ENCODE measurements at places on chromosomes 4 and X.

GRCh38 chr4:43224559-43224958 lies 332.0 kb downstream of the GRXCR1 start:
- DNase-seq = no peak

DNA sequence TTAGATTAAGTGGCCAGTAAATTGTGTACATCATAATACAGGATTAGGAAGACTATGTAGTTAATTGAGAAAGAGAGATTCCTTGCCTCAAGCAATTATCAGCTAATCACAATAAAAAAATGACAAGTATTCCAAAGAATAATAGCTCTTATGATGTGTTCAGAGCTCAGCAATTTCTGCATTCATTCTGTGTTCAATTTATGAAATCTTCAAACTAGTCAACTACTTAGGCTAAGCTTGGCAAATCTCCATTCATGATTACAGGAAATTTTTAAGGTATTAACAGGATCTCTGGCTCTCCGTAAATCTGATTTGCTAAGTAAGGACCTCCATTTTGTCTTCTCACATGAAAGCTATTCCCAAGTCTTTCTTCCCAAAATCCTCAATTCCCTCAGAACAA lies 256.9 kb upstream of the TEX13A start:
- no peak for DNase-seq

GRCh38 chr4:161336016-161336530 lies 827.7 kb downstream of the FSTL5 start:
- DNase-seq = no peak

- no peak for DNase-seq
Measured at GRCh38 chr4:152677117-152677516, 2.7 kb downstream of the TMEM154 start.

DNA sequence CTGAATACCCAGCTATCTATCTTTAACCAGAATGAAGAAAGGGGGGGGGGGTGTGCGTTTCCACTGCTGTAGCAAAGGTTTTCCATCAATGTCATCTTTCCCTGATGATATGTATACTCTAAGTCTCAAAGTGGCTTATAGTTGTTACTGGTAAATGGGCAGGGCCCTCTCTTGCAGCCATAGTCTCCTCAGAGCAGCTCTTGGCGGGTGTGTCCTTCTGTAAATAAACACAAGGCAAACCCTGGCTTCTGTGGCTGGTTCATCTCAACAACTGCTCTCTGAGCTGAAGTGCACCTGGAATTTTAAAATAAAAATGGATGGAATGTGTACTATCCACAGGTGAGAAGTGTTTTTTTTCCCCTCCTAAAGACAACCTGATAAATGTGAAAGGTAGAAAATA lies 57.5 kb upstream of the SCML1 start:
- DNase-seq = no peak

GRCh38 chr4:54395013-54395527 lies 166.0 kb downstream of the PDGFRA start:
- no peak for DNase-seq

DNA sequence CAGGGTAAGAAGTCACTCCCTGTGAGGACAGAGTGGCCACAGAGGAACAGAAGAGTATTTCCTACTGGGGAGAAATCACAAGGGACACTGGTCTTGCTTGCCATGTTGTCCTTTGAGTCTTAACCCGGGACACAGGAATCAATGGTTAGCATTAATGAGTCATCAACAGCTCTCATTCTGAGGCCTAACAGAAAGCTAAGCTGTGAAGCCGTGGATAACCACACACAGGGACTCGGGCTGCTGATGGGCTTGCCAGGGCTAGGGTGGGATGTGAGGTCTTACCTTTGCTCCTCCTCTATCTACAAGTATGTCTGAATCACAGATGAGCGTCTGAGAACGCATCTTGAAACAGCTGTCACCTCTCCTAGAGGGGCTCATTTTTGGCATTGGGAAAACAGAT lies 22.2 kb downstream of the HELT start:
- DNase-seq = no peak

- DNase-seq = no peak
Measured at GRCh38 chr4:156764145-156764544, 207.5 kb downstream of the PDGFC start.

DNA sequence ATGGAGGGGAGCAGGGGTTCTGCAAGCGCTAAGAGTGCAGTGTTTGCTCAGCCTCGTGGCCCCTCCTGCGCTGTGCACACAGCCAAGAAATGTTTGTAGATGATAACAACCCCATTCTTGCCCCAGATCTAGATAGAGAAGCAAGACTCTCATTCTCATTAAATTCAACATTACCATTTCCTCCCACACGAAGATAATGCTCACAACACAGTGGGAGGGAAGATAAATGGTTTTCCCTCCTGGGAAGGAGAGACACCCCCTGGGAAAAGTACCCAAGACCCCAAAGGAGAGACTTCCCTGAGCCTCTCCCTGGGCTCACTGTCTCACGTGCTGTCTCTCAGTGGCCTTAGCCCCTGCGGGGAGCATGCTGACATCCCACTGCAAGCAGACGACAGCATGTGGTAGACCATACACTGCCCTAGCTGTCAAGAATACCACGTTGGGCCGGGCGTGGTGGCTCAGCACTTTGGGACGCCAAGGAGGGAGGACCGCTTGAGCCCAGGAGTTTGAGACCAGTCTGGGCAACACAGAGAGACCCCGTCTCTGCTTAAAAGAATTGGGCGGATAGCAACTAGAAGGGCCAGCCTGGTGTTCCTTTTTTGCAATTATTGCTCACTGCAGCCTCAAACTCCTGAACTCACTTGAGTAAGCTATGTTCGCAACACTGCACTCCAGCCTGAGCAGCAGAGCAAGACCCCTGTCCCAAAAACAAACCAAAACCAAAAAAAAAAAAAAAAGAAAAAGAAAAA lies 34.9 kb upstream of the IQSEC2 start:
- DNase-seq = no peak

- no peak for DNase-seq
Measured at GRCh38 chr4:52946855-52947254, 84.7 kb downstream of the RASL11B start.

DNA sequence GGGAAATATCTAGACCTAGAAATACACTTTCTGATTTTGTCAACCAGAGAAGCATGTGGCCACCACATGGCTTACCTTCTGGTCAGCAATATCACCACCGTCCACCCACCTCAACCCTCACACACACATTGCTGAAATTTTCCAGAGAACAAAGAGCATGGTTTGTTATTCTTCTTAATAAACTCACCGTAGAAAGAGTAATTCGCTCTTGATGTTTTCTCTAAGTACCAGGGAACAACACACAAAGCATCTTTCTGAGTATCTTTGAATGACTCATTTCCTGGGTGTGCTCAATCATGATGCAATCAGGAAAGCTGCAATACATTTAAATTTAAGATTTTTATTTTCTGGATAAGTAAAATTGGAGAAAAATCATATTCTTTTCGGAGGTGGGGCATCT lies 24.7 kb upstream of the LRAT start:
- no peak for DNase-seq

DNA sequence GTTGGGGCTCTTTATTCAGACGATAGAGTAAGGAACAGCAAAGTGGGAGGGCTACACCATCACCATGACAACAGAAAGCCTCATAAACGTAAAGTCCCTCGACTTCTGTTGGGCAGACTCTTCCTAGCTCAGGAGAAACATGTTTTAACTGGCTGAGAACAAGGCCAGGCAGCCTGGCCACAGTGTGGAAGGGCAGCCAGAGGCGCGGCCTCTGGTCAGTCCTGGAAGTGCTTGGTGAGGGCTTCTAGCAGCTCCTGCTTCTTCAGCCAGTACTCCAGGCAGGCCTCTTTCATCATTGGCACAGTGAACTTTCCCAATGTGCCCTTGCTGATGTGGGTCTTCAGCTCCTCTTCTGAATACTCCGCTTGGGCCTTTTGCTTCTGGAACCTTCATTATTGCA lies 690.9 kb downstream of the PCDH19 start:
- no peak for DNase-seq

DNA sequence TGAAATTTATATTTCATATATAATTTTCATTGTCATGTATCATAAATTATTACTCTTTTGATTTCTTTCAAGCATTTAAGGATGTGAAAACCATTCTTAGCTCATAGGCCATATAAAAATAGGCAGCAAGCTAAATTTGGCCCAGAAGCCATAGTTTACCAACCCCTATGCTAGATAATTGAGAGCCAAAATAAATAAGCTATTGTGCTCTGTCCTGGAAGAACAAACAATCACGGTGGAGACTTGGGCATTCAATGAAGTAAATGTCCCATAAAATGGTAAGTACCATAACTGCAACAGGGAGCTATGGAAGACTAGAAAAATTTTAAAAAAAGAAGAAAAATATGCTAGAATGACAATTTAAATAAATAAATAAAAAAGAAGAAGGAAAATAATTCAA lies 60.9 kb upstream of the PACRGL start:
- DNase-seq = no peak

GRCh38 chrX:3317191-3317718 lies 29.2 kb downstream of the MXRA5 start:
- no peak for DNase-seq

DNA sequence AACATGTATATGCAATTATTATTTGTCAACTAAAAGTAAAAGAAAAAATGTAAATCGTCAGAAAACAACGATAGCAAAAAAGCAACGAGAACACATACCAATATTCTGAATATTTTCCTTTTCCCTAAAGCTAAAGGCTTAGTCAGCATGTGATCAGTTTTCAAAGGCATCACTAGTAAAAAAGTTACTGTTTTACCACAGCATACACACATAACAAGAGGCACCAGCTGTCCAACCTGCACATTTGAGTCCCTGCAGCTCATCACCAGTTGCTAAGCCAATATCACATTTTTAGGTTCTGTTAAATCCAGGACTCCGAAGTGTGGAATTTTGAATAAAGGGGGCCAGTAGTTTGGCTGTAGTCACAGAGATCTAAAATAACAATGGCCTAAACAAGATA lies 203.8 kb downstream of the ADGRA3 start:
- no peak for DNase-seq

DNA sequence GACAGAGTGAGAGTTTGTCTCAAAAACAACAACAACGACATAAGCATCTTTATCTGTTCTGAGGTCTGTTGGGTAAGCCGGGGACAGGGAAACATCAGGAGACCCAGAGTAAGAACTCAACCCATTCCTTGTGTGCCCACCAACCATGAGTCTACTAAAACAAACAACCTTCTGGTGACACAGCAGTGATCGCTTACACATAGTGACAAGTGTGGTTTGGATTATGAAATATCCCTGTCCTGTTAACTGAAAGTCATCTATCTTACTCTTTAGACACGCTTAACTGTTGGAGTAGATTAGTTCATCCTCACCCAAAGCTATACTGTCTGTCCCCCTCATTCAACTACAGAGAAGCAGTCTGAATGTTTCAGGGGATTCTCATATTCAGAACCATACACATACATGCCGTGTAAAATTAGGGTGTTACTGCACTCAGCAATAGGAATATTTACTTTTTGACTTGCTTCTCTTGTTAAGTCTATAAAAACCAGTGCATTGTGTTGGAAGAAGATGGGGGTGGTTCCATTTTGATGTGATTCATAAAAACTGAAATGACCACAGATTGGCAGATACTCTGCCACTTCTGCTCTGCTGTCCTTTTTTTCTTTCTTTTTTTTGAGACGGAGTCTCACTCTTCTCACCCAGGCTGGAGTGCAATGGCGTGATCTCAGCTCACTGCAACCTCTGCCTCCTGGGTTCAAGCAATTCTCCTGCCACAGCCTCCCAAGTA lies 27.4 kb downstream of the PHKA2 start:
- DNase-seq = no peak

- DNase-seq = no peak
Measured at GRCh38 chrX:110514509-110514908, 155.9 kb downstream of the RTL9 start.

DNA sequence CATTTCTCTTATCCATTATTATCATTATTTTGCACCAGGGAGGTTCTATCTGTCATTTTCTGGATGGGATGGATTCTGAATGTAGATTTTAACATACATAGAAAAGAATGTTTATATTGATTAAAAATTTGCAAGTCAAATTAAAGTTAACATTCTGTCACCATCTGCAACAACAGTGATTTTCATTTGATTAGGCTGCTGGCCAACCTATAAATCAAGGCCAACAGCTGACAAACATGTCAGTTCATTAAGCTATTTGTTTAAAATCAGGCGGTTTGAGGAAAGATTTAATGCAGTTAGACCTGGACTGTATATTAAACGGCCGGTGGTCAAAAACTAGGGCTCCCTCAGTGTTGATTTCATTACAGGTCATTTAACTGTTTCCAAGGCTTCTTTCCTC lies 109.5 kb upstream of the CBR4 start:
- DNase-seq = no peak

DNA sequence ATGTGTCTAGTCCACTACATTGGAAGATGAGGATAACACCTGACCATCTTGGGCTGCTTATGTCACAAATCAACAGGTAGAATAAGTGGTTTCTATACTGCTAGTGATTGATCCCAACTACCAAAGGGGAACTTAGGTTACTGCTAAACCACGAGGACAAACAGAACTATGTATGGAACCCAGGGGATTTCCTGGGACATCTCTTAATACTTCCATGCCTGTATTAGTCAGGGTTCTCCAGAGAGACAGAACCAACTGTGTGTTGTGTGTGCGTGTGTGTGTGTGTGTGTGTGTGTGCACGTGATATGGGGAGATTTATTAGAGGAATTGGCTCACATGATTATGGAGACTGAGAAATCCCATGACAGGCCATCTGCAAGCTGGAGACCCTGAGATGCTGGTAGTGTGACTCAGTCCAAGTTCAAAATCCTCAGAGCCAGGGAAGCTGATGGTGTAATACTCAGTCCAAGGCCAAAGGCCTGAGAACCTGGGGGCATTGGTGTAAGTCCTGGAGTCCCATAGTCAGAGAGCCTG lies 16.2 kb upstream of the AFF1 start:
- DNase-seq = no peak

- no peak for DNase-seq
Measured at GRCh38 chr4:138555584-138555983, 313.4 kb upstream of the SLC7A11 start.

DNA sequence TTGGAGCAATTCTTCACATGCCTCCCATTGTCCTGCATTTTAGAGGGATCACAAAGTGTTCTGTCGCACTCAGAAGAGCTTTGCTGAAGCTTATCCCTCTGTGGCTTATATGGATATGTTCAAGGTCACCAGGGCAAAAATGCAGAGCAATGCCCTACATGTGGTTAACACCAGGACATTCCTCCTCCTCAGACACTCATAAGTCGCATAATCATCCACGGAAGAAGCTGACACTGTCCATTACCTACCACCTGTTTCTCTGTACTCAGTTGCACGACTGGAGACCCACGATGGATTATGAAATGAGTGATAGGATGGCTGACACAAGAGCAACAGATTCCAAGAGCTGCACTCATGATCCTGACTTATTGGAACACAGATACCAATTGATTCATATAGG lies 68.7 kb upstream of the PRDX4 start:
- no peak for DNase-seq

DNA sequence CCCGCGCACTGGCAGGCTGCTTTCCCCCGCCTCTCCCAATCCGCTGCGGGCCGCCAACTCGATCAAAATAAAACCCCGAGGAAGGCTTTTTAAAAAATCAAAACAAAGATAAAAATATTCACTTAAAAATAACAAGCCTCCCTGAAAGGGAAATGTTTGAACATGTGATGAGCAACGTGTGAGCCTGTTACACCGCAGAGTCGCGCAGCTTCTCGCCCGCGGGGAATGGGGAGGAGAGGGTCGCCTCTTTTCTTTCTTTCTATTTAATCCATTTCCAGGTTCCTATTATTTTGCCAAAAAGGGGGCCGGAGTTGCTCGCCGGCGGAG lies 326.0 kb upstream of the F9 start:
- DNase-seq = no peak

GRCh38 chr4:153610623-153611376 lies 73.3 kb upstream of the TLR2 start:
- DNase-seq = no peak

All from AG04450 (cell line).